ENCODE measurements at places on chromosomes 5 and 9.

- DNase-seq: no peak
Observed at GRCh38 chr9:98230789-98231188, 24.7 kb downstream of the TBC1D2 start.

DNA sequence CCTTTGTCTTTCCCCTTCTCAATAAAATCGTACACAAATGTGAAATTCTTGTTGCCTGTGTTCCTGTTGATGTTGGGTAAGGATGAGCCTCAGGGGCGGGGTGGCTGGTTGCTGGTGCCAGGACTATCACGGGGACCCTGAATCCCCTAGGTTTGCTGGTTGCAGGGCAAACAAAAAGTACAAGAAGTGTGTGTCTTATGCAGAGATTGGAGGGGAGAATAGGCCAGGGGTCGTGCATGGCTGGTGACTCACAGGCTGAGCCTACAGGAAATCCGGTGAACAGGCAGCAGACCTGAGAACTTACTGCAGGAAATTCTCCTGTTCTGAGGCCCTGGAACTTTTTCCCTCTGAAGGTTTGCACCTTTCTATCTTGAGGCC is 5.5 kb downstream of the ANXA2R start:
- DNase-seq: no peak

GRCh38 chr9:91391412-91391811 is 29.7 kb upstream of the AUH start:
- DNase-seq: no peak

DNA sequence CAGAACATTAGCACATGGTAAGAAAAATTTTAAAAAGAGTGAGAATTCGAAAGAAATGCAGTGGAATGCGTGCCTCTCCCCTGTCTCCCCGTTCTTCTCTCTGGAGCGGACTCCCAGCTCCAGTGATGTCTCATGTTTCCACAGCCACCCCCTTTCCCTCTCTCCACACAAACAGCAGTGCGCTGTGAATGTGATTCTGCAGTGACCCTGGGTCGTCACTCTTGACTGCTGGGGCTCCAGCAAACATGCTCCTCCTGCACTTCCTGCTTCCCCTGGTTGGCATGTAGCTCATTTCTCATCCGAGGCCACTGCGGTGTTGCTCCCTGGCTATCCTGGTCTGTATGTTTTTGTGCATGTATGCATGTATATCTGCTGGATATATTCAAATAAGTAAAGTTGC is 13.3 kb downstream of the PHF2 start:
- peak; percentile 55 for DNase-seq

- no peak for DNase-seq
Observed at GRCh38 chr5:162242416-162242815, 174.8 kb downstream of the GABRG2 start.

DNA sequence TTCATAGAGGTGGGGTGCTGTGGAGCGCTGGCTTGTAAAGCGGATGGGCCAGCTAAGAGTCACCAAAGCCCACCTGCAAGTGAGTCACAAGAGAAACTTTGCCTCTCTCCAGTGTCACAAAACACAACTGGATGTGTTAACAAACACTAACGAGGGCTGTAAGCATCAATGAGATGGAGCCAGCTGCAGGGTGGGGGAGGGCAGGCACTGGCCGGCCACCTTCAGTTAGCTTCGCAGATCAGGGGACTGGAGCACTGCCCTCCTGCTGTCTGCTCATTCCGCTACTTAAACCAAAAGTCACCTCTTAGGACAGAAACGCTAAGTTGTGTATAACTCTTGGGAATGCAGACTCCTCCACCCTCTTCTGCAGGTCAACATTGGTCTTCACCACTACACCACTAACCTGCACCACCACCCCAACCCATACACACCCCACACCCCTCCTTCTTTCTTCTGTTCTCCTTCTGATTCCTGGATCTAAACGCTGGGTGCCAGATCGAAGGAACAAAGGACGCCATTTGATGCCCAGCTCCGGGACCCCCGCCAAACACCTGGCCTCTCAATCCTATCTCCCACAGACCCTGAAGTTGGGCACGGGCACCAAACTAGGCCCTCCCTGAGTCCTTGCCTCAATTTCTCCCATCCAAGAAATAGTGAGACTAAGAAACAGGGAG is 2.1 kb downstream of the ARSI start:
- DNase-seq: no peak

DNA sequence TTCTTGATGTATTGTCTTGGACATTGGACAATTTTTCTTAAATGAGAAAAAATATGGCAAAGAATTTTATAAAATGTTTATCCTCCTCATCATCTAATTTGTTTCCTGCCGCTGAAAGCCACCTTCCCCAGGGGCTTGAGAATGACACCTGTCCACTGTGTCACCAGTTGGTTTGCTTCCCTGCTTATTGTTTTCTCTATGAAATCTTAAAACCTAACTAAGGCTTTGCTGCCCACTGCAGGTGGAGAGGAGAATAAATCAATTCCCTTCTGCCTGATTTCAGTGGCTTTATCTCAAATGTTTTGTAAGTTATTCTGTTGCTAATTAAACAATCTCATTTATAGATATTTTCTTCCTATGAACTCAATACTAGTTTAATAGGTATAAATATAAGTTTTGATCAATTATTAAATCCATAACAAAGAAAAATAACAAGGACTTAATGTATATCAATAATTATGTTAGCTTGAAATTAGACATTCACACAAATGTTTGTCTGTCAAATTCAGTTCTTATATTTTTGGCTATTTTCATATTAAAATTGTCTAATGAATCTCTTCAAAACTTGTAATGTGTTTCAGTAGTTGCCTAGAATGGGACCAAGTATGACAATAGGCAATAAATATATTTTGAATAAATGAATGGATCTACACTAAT is 822.5 kb downstream of the PTPRD start:
- peak; percentile 23 for DNase-seq

- DNase-seq: no peak
Observed at GRCh38 chr9:136083558-136084062, 11.5 kb downstream of the NACC2 start.

GRCh38 chr5:160420331-160420610 is 1.4 kb upstream of the PTTG1 start:
- DNase-seq: no peak

GRCh38 chr9:105282870-105283621 is 38.6 kb downstream of the SLC44A1 start:
- no peak for DNase-seq

DNA sequence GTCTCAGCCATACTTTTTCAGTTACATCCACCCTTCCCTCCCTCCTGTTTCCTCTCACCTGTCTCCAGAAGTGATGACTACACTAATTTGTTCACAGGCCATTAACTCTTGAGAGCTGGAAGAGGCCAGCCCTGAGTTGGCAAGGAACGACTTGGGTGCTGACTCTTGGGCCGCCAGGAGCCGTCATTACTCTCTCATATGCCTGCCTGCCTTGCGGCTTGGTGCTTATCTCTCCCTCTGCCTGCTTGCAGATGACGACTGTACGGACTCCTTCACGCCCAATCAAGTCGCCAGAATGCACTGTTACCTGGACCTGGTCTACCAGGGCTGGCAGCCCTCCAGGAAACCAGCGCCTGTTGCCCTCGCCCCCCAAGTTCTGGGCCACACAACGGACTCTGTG is 66.1 kb downstream of the PAPPA start:
- DNase-seq: no peak

DNA sequence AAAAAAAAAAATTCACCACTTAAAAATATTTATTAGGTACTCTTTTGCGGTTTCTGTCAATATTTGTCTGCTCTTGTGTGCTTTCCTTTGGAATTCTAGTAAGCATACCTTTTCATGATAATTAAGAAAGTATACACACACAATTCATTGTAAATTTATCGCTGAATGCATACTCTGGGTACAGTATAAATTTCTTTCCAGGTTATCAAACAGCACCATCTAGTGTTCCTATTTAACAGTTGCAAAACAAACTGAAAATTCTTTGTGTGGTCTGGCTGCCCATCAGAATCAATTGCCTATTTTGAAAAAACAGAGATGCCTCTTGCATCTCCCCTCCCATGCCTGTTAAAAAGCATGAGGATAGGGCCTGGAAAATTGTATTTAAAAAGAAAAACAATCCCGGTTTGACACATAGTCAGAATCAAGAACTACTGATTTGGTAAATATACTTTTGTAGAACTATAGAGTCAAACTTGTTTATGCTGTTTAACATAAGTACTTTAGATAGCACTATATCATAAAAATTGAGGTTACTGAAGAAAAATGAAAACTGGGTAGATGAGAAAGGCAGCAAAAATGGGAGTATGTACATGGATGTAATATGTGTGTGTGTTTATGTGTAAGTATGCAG is 16.2 kb downstream of the PGGT1B start:
- no peak for DNase-seq

DNA sequence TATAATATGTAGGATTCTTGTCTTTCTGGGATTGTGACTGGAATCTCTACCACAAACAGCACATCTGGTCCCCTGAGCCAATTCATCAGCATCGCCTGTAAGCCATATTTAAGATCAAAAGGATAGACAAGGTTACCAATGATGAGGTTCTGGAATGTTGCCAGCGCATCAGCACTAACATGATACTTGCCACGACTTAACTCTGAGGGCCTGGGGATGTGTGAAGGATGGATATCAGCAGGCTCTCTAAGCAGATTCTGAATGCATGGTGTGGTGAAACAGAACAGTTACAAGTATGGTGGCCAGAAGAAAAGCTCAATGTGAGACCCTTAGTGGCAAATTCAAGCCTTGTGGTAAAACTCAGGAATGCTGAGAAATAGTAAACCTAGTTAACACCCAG is 143.0 kb downstream of the XRCC4 start:
- no peak for DNase-seq

- DNase-seq: no peak
Observed at GRCh38 chr5:55327281-55327680, 19.5 kb downstream of the MTREX start.

GRCh38 chr5:72539726-72540125 is 32.5 kb upstream of the ZNF366 start:
- DNase-seq: no peak

GRCh38 chr5:128572930-128573319 is 34.9 kb upstream of the FBN2 start:
- DNase-seq: no peak

DNA sequence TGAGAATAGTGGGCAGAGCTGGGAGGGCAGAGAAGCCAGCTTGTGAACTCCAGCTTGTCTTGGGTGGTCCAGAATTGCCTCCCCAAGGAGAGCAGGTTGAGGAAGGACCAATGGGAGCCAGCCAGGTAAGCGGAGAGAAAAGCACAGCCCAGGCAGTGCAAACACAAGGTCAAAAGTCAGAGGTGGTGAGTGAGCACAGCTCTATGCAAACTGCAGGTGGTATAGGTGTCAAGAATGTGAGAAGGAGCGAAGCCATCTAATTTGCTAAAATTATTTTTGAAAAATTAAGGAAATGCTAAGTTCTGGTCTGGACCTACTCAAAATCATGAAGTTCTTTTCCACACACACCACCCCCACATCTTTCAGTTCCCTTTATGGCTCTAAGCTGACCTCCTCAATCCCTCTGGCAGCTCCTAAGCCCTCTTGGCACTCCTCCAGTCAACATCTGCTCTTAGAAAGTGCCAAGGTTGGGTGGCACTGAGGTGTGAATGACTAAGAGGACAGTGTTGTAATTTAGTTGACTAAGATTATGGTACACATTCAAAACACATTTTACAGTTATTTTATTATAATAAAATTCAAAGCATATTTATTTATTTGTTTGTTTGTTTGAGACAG is 6.6 kb upstream of the OTULINL start:
- peak; percentile 40 for DNase-seq

DNA sequence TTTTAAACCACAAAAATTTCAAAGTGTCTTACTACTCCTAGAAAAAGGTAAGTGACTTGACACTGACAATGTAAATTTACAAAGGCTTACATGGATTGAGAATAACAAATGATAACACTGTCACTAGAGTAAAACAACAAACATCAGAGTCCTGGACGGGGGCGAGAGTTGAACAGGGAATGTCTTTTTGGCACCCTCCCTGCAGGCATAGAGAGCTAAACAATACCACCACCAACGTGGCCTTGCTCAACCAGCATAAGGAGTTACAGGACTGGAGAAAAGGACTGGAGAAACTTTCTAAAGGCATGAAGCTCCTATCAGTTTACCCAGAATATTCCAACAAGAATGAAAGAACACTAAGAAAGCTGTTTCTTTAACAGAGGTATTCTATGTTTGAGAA is 55.3 kb downstream of the PTBP3 start:
- DNase-seq: no peak

GRCh38 chr5:13249854-13250253 is 694.6 kb downstream of the DNAH5 start:
- no peak for DNase-seq

- DNase-seq: no peak
Observed at GRCh38 chr5:16615741-16616535, 859 bp downstream of the RETREG1 start.

GRCh38 chr9:121218357-121219027 is 16.8 kb upstream of the RAB14 start:
- no peak for DNase-seq

- peak; percentile 49 for DNase-seq
Observed at GRCh38 chr5:43041110-43041668, 1.1 kb upstream of the ANXA2R start.

DNA sequence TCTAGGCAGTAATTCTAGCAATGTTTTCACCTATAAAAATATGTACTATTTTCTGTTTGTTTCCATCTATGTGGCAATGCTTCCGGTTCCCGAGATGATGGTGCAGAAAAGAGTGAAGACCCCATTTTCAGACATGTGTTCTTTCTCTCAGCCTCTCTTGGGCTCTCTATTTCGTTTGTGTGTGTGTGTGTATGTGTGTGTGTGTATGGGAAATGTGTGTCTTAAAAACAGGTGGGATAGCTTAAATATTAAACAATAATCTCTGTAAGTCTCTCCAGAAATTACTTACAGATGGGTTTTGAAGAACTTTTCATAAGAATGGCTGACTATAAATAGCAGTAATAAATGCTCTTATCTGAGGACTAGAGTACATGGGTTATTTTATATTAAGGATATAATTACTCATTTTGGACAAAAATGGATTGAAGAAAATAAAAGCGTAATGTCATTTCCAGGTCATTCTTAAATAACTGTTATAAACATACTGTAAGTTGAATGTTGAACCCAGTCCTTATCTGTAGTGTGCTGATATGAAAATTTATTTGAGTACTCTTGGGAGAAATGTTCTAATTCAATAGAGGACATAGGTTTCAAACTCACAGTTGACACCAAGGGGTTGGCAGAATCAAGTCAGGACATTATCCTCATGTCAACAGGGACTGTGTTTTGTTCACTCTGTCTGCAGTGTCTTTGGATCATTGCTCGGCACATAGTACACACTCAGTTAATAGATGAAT is 31.1 kb downstream of the PCSK5 start:
- no peak for DNase-seq

GRCh38 chr9:127142291-127142690 is 19.9 kb upstream of the ANGPTL2 start:
- DNase-seq: no peak

DNA sequence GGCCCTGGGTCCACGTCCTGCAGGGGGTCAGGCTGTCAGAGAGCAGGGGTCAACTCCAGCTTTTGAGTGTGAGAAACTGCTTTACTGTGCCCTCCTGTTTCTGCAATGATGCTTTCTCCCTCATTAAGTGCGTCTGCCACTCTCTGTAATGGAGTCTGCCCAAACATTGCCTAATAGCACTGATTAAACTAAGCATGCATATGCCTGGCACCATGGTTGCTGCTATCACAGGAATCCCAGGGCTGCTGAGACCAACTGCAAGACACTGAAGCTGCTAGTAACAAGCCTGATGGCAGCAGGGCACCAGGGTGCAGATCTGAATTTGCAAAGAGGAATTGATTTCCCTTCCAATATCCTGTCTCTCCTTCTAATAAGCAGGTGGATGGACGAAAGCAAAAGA is 125.3 kb downstream of the SLC24A2 start:
- no peak for DNase-seq

- no peak for DNase-seq
Observed at GRCh38 chr9:124809741-124810500, 33.0 kb downstream of the OLFML2A start.

- no peak for DNase-seq
Observed at GRCh38 chr9:111678293-111678692, 16.9 kb downstream of the GNG10 start.

Measured in femur (tissue), 1 donor.